ENCODE measurements at places on chromosomes 2 and 18.

- no peak for DNase-seq
These were observed 19.4 kb downstream of the AAK1 start for GRCh38 chr2:69624131-69624530.

- no peak for DNase-seq
These were observed 344.9 kb downstream of the DCDC2C start for GRCh38 chr2:4047961-4048891.

- no peak for DNase-seq
These were observed 72.8 kb downstream of the PHLPP1 start for GRCh38 chr18:62788111-62788510.

GRCh38 chr2:50018921-50019320, 864.6 kb upstream of the FSHR start:
- no peak for DNase-seq

- DNase-seq, result no peak
These were observed 4.6 kb downstream of the MRPL33 start for GRCh38 chr2:27776097-27776496.

DNA sequence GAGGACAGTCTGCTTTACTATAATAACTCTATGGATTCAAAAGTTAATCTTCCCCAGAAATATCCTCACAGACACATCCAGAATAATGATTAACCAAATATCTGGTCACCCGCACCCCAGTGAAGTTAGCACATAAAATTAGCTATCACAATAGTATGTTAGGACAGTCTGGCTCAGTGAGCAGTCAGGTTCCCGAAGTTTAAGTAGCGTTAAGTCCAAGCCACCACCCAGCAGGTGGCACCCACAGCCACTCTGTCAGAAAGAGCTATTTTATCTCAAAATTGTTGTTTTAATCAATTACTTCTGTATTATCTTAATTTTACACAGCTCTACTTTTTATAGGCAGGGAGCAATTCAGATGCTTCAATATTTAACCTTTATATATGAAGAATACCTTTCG, 537.5 kb downstream of the MBD2 start:
- DNase-seq, result no peak

GRCh38 chr2:121491518-121491917, 39.2 kb upstream of the RNU4ATAC start:
- no peak for DNase-seq

Data from H54 (cell line).